ENCODE measurements at places on chromosomes 13 and 19.

DNA sequence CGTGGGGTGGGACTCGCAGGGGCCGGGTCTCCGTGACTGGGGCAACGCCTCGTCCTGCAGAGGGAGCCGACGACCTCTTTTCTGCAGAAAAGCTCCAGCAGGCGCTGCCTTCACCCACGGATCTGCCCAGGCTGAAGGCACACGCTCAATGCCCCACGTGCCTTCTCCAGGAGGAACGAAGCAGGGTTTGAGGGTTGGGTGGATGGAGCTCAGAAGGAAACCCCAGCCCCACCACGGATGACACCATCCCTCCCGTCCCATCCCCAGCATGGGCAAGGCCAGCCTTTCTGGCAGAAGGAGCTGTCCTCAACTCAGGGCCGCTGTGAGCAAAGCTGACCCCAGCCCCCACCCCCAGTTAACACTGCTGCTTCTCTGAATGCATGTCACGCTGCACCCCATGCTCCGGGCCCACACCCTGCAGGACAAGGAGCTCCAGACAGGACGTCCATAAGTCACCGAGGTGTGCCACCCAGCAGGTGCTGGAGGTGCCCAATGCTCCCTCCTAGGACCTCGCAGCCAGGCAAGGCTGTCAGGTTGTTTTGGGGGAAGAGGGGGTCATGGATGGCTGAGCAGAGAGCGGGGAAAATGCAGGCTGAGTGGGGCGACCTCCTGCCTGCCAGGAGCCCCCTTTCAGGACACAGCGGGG lies 7.4 kb downstream of the C19orf25 start:
- no peak for DNase-seq

GRCh38 chr13:80145171-80145690 lies 195.7 kb downstream of the SPRY2 start:
- DNase-seq = no peak

DNA sequence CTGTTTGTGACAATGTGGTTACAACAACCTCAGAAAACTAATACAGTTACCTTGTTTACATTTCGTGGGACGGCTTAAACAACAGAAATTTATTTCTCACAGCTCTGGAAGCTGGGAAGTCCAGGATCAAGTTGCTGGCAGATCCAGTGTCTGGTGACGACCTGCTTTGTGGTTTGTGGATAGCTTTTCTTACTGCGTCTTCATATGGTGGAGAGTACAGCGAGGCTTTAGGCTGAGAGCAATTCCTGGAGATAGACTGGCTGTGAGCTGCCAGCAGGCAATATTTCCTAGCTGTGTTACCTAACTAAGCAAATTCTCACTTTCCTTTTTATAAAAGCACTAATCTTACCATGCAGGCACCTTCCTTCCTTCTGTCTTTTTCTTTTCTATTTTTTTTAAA lies 1203.5 kb upstream of the PRR20A start:
- no peak for DNase-seq

- no peak for DNase-seq
Observed at GRCh38 chr13:107365466-107366215, 797.7 kb upstream of the ARGLU1 start.

GRCh38 chr13:27794921-27795717 lies 2.8 kb downstream of the GSX1 start:
- no peak for DNase-seq

- peak; percentile 97 for DNase-seq
Observed at GRCh38 chr19:3057275-3057714, 5.0 kb downstream of the TLE5 start.
